Stimulated activated CD8-positive, alpha-beta memory T cell treated with anti-CD3 and anti-CD28 coated beads, Interleukin-2, amount 100 ng/mL, for 48 hours (primary cell): ENCODE measurements at places on chromosomes 4 and X.

GRCh38 chr4:181443021-181443420 is 800.2 kb upstream of the TENM3 start:
- DNase-seq, result no peak

DNA sequence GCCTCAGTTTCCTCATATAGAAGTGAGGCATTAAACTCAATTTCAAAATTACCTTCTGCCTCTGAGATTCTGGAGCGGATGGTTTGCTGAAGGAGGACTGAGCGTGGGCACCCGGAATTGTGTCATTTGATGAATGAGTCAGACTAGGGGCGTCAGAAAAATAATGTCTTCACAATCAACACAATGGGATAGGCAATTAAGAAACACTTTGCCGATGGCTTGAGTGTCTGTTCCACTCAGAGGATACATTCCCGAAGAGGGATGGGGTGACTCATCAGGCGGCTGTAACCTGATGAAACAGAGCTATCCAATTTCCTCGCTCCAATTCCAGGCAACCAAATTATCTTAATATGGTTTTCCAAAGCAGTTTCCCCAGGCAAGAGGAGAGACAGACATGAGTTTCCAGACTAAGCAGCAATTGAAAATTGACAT is 1.2 kb upstream of the CHRNA9 start:
- no peak for DNase-seq

GRCh38 chr4:138727731-138728130 is 287.9 kb upstream of the NOCT start:
- DNase-seq, result no peak

GRCh38 chrX:40177942-40178715 is 80.4 kb upstream of the BCOR start:
- no peak for DNase-seq

GRCh38 chr4:79249881-79250503 is 75.9 kb downstream of the NAA11 start:
- no peak for DNase-seq

- no peak for DNase-seq
These were observed 201.5 kb downstream of the NWD2 start for GRCh38 chr4:37446016-37446415.

DNA sequence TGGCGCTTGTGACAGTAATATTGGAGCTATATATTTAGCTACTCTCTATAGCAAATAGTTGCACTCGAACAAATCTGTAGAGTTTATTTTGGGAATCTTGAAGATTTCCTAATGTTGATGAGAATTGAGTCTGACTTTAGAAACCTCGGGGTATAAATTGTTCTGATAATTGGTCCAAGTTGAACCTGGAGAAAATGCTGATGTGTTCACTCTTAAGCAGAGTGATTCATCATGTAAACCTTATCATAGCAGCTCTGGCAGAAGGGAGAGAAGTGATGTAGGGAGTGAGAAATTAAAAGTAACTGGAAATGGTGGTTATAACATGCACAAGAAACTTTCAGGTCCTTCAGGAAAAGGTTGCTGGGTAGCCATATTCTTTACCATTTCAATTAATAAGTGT is 16.4 kb upstream of the SLC4A4 start:
- no peak for DNase-seq
